ENCODE measurements at places on chromosomes 12 and 14. TPM values are rescaled to one million over a fixed set of nuclear protein-coding genes. Genes with fewer than 3 reads are reported as not detected.

GRCh38 chr12:104704224-104704779, 247.6 kb downstream of the CHST11 start:
- DNase-seq: no peak
- no peak overlapping the region for H3K27ac ChIP-seq
- H3K4me1 ChIP-seq: peaks cover 39% of the 10 kb centered on the region

DNA sequence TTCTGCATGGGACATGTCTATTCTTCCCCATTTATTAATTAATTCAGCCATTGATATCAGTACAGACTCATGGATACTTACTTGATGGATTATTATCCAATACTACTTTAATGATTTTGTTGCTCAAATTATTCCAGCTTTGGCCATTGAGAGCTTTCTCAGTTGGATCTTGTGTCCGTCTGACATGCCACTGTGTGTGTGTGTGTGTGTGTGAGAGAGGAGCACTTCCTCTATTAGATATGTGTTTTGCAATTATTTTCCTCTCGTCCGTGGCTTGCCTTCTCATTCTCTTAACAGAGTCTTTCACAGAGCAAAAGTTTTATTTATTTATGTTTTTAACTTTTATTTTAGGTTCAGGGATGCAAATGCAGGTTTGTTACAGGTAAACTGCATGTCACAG, 194.2 kb downstream of the ADGRD1 start:
- H3K4me3 ChIP-seq: no peak overlapping the region
- peaks cover 11% of the 10 kb centered on the region for H3K4me1 ChIP-seq
- DNase-seq: no peak
- no peaks in the 10 kb centered on the region for H3K36me3 ChIP-seq

Gene FIGNL2
- total RNA-seq: 39.7 TPM

GRCh38 chr12:132460571-132460970, 29.4 kb upstream of the FBRSL1 start:
- peaks cover 11% of the 10 kb centered on the region for H3K4me1 ChIP-seq
- no peak overlapping the region for H3K27ac ChIP-seq
- H3K4me3 ChIP-seq: no peak overlapping the region
- peaks cover 4% of the 10 kb centered on the region for H3K36me3 ChIP-seq
- no peak for DNase-seq
- peaks cover 16% of the 10 kb centered on the region for H3K27me3 ChIP-seq

DNA sequence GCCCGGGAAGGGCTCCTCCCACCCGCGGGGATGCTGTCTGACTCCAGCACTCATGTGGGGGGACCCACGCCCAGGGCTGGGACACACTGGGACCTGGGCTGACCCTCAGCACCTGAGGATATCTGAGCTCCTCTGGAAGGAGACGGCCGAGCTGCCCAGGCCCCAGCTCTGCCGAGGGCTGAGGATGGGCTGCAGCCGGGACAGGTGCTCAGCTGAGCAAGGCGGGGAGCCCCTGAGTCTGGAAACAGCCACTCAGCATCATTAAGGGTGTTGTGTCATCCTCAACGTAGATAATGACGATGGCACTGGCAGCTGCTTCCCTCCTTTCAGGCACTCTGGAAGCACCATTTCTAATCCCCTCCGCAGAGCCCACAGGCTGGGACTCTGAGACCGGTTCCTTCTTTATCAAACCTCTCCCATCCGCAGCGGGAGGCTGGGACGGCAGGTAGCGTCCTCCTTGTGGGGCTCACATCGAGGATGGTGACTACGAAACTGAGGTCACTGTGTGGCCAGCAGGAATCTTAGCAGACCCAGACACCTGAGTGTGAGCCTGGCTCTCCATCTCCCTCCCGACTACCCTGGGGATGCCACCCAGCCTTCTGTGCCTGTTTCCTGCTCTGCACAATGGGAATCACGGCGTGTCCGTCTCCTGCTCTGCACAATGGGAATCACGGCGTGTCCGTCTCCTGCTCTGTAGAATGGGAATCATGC, 26.7 kb upstream of the SFSWAP start:
- no peak overlapping the region for H3K27ac ChIP-seq
- no peak for DNase-seq
- peaks cover 5% of the 10 kb centered on the region for H3K36me3 ChIP-seq
- H3K4me1 ChIP-seq: peaks cover 28% of the 10 kb centered on the region
- H3K4me3 ChIP-seq: no peak overlapping the region

Gene MYO1A
- 0.40 TPM for total RNA-seq

Gene EFS
- 104 TPM for total RNA-seq

GRCh38 chr12:129762436-129762835, 141.4 kb downstream of the TMEM132D start:
- peaks cover 3% of the 10 kb centered on the region for H3K4me1 ChIP-seq
- no peak for DNase-seq
- no peak overlapping the region for H3K27ac ChIP-seq
- H3K36me3 ChIP-seq: peaks cover 6% of the 10 kb centered on the region
- no peaks in the 10 kb centered on the region for H3K27me3 ChIP-seq
- H3K4me3 ChIP-seq: no peak overlapping the region

Gene GPX2
- total RNA-seq: not detected

Gene MYF5
- not detected for total RNA-seq

DNA sequence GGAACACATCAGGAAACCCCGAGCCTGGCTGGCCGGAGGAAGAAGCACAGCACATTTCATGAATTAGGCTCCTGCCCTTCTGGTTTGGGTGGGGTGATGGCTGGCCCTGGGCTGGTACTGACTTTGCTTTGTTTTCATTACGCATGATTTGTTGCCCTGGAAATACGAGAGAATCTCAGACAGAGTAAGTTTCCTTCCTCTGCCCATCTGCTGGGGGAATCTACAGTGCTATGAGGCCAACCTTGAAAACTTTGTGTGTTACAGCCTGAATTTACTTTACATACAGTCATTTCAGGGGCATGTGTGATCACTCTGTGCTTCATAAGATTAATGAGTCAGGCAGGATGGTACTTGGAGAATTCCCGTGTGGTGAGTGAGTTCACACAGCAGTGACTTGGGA, 20.5 kb upstream of the SLC5A8 start:
- H3K4me3 ChIP-seq: no peak overlapping the region
- peaks cover 2% of the 10 kb centered on the region for H3K27me3 ChIP-seq
- no peak overlapping the region for H3K27ac ChIP-seq
- H3K36me3 ChIP-seq: no peaks in the 10 kb centered on the region
- no peak for DNase-seq
- H3K4me1 ChIP-seq: no peaks in the 10 kb centered on the region

Gene SNW1
- total RNA-seq: 104 TPM

- H3K36me3 ChIP-seq: peaks cover 10% of the 10 kb centered on the region
- no peaks in the 10 kb centered on the region for H3K4me1 ChIP-seq
- no peak for DNase-seq
- H3K27me3 ChIP-seq: no peaks in the 10 kb centered on the region
- H3K4me3 ChIP-seq: no peak overlapping the region
Measured at GRCh38 chr14:105212541-105213300, 31.6 kb upstream of the NUDT14 start.

DNA sequence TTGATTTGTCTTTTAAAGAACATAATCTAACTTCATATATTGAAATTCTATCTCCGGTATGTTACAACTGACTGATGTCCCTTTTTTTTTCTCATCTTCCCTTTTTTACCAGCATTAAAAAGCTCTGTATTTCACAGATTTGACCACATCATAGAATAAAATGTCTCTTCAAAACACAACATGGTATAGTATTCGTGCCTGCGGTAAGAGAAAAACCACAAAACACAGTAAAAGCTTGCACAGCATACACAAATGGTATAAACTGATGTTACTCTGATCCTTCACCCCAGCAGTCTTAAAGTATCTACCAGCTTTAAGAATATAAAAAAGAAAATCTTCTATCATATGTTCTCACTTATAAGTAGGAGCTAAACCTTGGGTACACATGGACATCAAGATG, 83.4 kb downstream of the HECTD1 start:
- H3K4me3 ChIP-seq: no peak overlapping the region
- H3K4me1 ChIP-seq: no peaks in the 10 kb centered on the region
- H3K27me3 ChIP-seq: no peaks in the 10 kb centered on the region
- no peak overlapping the region for H3K27ac ChIP-seq
- H3K36me3 ChIP-seq: peaks cover 16% of the 10 kb centered on the region

GRCh38 chr12:105854071-105854470, 284.7 kb downstream of the NUAK1 start:
- H3K27me3 ChIP-seq: no peaks in the 10 kb centered on the region
- no peak overlapping the region for H3K27ac ChIP-seq
- H3K36me3 ChIP-seq: peaks cover 4% of the 10 kb centered on the region
- H3K4me3 ChIP-seq: no peak overlapping the region
- H3K4me1 ChIP-seq: no peaks in the 10 kb centered on the region

GRCh38 chr14:105508601-105509000, 17.6 kb downstream of the TEDC1 start:
- no peaks in the 10 kb centered on the region for H3K36me3 ChIP-seq
- peaks cover 46% of the 10 kb centered on the region for H3K27me3 ChIP-seq
- peaks cover 4% of the 10 kb centered on the region for H3K4me1 ChIP-seq
- H3K4me3 ChIP-seq: no peak overlapping the region
- DNase-seq: no peak
- H3K27ac ChIP-seq: no peak overlapping the region

DNA sequence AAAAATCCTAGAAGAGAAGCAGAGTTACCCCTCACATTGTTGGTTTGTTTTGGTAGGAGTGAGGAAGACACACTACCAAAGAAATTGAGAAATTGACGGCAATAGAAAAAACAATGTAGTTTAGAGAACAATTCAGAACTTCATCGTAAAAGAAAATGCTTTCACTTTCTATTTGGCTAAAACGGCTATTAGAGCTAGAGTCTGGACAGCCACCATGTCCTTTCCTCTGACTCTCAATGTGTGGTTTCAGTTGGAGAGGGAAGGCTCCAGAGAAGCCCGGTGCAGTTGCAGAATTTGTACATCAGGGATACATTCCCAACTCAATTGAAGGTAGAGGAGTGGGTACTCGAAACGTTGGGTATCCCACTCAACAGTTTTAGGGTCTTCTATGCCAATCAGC, 535.3 kb downstream of the GALC start:
- H3K36me3 ChIP-seq: no peaks in the 10 kb centered on the region
- no peaks in the 10 kb centered on the region for H3K27me3 ChIP-seq

Gene ETFBKMT
- 2.2 TPM for total RNA-seq

- no peak overlapping the region for H3K4me3 ChIP-seq
- H3K4me1 ChIP-seq: no peaks in the 10 kb centered on the region
- DNase-seq: peak; percentile 43
- H3K27ac ChIP-seq: no peak overlapping the region
- peaks cover 33% of the 10 kb centered on the region for H3K27me3 ChIP-seq
Measured at GRCh38 chr12:119512772-119513497, 80.6 kb upstream of the TMEM233 start.

GRCh38 chr12:34289431-34290380, 267.4 kb downstream of the ALG10 start:
- H3K27me3 ChIP-seq: no peaks in the 10 kb centered on the region
- H3K4me1 ChIP-seq: no peaks in the 10 kb centered on the region
- H3K4me3 ChIP-seq: no peak overlapping the region
- H3K27ac ChIP-seq: no peak overlapping the region
- H3K36me3 ChIP-seq: peaks cover 4% of the 10 kb centered on the region

DNA sequence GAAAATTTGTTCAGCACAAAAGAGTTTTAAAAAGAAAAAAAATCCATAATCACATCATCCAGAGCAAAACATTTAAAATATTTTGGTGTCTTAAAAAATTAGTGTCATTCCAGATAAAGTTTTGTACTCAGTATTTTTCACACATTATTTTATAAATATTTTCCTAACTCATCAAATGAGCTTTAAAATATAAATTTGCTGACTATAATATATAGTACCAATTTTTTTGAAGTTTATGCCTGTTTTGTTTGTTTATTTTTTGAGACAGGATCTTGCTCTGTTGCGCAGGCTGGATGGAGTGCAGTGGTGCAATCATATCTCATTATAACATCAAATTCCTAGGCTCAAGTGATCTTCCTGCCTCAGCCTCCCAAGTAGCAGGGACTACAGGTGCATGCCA, 164.1 kb downstream of the SLC41A2 start:
- no peak overlapping the region for H3K4me3 ChIP-seq
- no peaks in the 10 kb centered on the region for H3K27me3 ChIP-seq
- no peak for DNase-seq
- H3K27ac ChIP-seq: no peak overlapping the region
- H3K4me1 ChIP-seq: peaks cover 9% of the 10 kb centered on the region
- H3K36me3 ChIP-seq: no peaks in the 10 kb centered on the region

DNA sequence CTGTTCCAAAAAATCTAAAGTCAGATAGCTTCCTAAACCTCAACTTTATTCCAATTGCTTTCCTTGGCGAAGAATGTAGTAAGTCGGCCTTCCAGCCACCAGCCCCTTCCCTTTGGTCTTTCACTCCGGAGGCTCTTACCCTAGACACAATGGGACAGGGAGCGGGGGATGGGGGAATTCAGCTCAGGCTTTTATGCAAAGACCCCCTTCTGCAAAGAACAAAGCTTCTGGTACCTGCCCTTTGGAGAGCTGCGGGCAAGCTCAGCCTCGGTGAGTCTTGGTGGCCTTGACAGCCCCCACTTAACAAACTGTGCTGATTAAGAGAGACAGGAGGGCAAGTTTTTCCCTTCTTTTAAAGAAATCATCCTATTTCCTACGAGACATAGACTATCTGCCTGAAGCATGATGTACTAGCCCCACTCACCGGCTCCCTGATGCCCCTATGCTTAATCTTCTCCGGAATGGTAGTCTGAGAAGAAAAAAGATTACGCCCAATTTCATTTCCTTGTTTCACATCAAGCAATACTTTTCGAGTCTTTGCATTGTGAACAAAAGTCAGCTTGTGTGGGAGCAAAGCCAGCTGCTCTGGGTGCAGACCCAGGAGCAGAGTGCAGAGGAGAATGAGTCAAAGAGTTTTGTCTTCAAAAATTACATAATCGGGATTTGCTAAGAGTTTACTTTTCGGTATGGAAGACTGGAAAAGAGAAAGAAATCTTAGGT, 1.5 kb upstream of the NANOG start:
- H3K4me1 ChIP-seq: peaks cover 26% of the 10 kb centered on the region
- DNase-seq: no peak
- H3K27ac ChIP-seq: peak overlapping the region; percentile 57
- no peak overlapping the region for H3K4me3 ChIP-seq
- H3K36me3 ChIP-seq: no peaks in the 10 kb centered on the region

GRCh38 chr14:72618424-72618823, 275.5 kb downstream of the DPF3 start:
- H3K36me3 ChIP-seq: no peaks in the 10 kb centered on the region
- H3K27me3 ChIP-seq: no peaks in the 10 kb centered on the region
- no peak overlapping the region for H3K27ac ChIP-seq
- H3K4me3 ChIP-seq: no peak overlapping the region
- no peak for DNase-seq
- H3K4me1 ChIP-seq: peaks cover 23% of the 10 kb centered on the region

DNA sequence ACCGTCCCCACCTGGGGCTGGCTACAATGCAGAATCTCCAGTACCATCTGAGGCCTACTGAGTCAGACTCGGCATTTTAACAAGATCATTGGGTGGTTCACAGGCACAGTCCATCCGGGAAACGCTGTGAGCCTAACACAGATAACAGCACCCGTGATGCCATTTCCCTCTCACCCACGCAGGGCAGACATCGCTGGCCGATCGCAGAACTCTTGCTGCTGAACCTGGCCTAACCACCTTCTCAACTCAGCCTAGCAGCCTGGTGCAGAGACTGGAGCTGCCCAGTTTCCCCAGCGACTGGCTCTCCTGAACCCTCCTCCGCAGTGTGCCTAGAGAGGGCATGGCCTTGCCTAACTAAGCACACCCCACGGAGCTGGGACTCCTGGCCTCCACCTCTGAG, 83.3 kb downstream of the NCOR2 start:
- H3K4me1 ChIP-seq: peaks cover 21% of the 10 kb centered on the region
- no peak overlapping the region for H3K27ac ChIP-seq
- no peak overlapping the region for H3K4me3 ChIP-seq
- H3K36me3 ChIP-seq: peaks cover 9% of the 10 kb centered on the region

Gene POTEM
- not detected for total RNA-seq

Measured in neural crest cell (in vitro differentiated cells).